ENCODE measurements at places on chromosomes 3 and 15.

GRCh38 chr3:29686889-29687592 lies 406.2 kb downstream of the RBMS3 start:
- no peak for DNase-seq

DNA sequence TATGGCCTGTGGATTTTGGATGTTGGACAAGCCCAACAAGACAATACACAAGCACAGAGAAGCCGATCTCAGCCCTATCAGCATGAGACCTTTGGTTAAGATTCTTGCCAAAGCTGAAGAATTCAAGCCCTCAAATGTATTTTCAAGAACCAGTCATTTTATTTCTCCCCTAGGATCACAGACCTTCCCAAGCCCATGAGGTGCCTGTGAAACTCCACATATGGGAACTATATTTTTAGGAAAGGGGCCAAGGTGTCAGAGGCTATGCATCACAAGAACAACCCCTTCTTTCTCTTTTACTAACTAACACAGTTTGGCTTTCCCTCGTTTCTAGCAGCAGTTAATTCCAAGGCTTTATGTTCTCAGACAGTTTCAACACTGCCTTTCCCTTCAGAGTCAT lies 364.5 kb downstream of the MAGI1 start:
- no peak for DNase-seq

DNA sequence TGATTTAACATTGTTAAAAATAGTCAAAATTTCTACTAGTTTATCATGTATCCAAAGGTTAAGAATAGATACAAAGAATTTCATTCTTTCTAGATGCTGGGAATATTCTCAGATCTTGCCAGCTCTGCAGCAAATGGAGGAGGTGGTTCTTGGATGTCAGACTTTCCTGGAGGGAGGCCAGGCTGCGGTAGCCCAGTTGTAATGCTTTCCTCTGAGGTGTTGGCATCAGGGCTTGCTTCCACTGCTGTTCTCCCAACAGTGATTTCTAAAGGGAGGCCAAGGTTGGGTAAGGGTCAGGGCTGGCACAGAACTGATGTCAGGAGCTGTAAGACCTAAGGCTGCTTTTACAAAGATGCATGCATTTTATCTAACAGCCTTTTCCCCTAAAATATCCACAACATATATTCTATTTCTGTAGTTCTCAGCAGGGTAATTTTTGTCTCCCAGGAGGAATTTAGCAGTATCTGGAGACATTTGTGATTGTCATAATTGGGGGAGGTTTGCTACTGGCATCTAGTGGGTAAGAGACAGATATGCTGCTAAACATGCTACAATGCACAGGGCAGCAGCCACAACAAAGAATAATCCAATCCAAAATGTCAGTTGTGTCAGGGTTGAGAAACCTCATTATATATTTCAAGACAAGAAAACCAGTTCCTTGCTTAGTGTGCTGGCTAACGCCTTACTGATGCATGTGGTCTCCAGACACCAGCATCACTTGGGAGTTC lies 42.0 kb upstream of the SPTSSB start:
- no peak for DNase-seq

DNA sequence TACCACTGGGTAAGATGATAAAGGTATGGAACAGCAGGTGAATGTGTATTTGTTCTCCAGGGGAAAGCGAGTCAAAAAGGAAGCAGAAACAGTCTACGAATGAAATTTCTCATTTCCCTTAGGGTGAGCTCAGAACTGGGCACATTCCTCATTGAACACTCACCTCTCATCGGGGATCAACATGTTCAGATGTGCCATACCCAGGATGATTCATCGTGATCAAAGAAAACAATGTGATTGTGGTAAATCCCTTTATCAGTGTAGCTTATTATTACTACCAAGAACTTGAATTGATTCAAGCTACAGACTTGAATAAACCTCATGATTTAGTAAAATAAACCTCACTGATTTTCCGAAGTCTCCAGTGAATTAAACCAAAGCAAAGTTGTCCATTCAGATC lies 72.1 kb downstream of the GJD2 start:
- no peak for DNase-seq

GRCh38 chr3:18086078-18086477 lies 339.1 kb downstream of the SATB1 start:
- no peak for DNase-seq

All from stimulated activated naive CD4-positive, alpha-beta T cell treated with Interleukin-2 at 50 U/mL for 16 hours (primary cell).